ENCODE measurements at places on chromosomes 3 and 15.

GRCh38 chr15:64845831-64846595, 4.3 kb downstream of the PLEKHO2 start:
- no peak for DNase-seq

DNA sequence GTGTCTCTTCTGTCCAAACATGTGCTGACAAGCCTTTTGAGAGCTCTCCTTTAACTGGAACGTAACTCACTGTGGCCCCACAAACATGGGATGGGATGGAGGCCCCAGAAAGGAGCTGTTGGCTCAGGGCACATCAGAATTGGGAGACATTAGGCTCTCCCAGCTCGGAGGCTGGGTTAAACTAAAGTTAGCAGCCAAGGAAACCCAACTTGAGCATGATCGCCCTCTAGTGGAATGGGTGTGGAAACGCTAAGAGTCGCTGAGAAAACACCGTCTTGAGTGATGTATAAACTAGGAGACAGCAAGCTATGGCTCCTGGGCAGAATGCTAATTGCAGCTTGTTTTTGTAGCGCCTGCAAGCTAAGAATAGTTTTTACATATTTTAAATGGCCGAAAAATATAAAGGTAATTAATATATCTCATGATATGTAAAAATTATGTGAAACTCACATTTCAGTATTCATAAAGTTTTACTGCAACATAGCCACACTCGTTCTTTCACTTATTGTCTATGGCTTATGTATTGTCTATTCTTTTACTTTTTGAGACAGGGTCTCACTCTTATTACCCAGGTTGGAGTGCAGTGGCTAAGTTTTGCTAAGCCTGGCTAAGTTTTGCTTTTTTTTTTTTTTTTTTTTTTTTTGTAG, 138.8 kb upstream of the HACD2 start:
- peak; percentile 25 for DNase-seq

DNA sequence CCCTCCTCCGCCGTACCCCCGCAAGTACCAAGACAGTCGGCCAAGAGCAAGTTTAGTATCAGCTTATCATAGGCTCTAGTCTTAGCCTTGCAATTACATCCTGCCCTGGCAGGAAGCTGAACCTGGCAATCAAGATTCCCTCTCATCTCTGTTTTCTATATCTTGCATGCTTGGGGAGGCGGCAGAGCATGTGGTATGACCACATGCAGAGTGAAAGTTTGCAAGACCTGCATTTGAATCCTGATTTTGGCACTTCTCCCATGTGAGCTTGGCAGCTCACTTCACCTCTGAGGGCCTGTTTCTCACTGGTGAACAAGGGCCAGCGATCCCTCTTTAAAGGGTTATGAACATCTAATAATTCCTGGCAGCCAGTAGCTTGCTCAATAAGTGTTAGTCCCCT, 106.1 kb upstream of the FRMD4B start:
- no peak for DNase-seq

DNA sequence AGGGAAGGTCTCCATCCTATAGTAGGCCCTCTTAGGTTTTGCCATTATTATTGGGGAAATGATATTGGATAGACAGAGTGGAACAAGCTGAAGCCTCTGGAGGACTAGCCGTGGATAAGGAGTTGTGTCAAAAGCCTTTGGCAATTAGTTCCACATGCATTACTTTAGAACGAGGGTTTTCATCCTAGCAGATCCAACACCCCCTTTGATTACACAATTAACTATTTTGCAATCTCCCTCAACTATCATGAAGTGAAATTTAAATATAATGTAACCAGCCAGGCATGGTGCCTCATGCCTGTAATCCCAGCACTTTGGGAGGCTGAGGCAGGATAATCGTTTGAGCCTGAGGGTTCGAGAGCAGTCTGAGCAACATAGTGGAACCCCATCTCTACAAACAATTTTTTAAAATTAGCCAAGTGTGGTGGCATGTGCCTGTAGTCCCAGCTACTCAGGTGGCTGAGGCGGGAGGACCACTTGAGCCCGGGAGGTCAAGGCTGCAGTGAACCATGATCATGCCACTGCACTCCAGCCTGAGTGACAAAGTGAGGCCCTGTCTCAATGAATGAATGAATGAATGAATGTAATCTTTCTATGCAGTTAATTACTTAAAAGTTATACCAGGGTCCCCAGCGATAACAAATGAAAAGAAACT, 56.8 kb downstream of the PXYLP1 start:
- DNase-seq = no peak

GRCh38 chr3:52246728-52247408, 1.3 kb downstream of the PPM1M start:
- no peak for DNase-seq

Measured in NCI-H748 treated with DMSO at 0.1 percent for 48 hours (cell line).